ENCODE measurements at places on chromosomes 7 and 10.

DNA sequence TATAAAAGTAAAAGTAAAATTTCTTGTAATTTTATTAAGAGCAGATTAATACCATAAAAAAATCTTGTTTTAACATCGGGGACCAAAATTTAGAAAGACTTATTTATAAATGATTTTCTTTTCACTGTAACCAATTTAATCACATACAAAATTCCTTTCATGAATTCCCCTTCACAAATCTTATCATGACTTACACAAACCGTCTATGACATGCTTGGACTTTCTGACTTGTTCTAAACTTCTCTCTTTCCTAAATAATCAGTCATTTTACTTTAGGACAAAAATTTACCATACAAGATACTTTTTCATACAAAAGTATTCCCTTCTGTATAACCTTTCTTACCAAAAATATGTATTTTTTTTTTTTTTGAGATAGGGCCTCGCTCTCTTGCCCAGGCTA is 9.3 kb downstream of the CROT start:
- no peak for DNase-seq

GRCh38 chr7:95674101-95674500 is 77.8 kb upstream of the PDK4 start:
- DNase-seq, result no peak

- DNase-seq, result no peak
These were observed 72.2 kb downstream of the TBXAS1 start for GRCh38 chr7:139901056-139901795.

DNA sequence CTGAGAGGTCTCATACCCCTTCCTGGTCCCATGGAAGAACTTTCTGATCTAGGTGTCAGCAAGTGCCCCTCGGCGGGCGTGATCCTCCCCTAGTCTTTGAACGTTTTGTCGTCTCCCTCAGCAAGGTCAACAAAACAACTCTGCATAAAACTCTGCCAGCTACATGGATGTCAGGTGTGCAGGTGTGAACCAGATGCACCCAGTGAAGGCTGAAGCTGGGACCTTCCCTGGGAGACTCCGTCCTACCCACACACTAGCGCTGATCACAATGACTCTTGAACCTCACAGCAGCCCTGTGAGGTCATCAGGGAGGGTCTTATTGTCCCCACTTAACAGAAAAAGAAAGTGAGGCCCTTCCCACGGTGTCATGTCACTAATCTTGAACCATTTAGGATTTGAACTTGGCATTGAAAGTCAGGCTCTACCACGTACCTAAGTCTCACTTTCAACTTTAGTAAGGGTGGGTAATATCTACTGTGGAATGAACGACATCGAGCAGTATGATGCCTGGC is 68.1 kb downstream of the VSTM4 start:
- no peak for DNase-seq

DNA sequence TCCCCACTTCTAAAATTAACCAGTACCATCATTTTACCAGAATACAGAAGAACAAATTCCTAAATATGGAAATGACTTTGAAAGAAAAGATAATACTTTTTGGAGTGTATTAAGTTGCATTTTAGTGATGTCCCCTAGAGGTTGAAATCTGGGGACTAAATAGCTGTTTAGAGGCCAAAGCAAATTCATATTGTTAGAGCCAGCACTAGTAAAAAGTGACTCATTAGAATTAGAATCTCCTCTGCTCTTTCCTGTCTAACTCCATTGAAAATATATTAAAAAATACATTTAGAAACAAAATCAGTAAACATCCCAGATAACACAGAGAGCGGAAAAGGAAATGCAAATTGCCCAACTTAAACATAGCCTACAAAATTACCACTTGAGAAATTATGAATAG is 1189.6 kb upstream of the C7orf33 start:
- DNase-seq, result no peak

- peak; percentile 81 for DNase-seq
These were observed 1.6 kb downstream of the ZNF746 start for GRCh38 chr7:149495785-149496641.

- DNase-seq, result no peak
These were observed 11.1 kb downstream of the HTR7 start for GRCh38 chr10:90846746-90847145.

GRCh38 chr7:84666651-84667050 is 472.1 kb upstream of the SEMA3A start:
- no peak for DNase-seq

- DNase-seq, result no peak
These were observed 454.1 kb downstream of the PARD3 start for GRCh38 chr10:34360984-34361383.

DNA sequence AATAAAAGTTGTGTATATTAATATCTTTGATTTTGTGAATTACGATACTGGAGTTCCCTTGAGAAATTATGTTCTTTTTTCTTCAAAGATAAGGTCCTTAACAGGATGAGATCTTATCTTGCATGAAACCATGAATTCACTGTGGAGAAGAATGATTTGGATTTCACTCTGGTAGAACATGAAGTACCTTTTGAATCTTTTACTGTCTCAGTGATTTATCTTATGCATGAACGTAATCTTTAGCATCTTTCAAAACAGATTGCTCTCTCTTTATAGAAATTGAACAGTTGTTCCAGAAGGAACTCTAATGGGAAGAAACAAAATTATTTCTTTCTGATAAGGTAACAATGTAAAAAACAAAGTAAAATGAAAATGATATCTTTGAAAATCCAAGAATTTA is 11.0 kb upstream of the ZNF438 start:
- no peak for DNase-seq

DNA sequence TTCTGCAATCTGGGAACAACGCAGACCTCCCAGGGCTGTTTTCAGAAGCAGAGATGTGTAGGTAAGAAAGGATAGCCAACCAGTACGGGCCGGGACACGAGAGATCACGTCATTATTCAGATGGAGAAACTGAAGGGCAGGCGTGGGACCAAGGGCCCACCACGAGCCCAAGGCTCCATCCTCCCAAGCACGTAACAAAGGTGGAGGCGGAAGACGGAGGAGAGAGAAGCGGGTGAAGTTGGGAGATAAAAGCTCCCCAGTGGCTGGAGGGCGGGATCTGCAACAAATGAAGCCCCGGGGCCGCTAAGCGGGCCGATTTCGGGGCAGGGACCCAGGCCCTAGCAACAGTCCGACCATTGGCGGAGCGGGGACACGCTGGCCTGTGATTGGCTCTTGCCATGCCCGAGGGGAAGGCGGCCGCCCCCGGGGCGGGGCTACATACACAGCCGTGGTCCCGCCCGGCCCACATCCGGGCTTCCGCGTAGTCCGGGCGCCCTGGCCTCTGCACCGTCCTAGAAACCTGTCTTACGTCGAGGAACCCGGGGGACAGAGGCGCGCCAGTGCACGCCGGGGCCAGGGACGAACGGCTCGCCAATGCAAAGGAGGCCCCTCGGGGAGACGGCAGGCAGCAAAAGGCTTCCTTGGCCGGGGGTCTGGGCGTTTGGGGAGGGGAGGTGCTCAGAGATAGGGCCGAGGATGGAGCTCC is 15.5 kb downstream of the HSPB1 start:
- peak; percentile 95 for DNase-seq

DNA sequence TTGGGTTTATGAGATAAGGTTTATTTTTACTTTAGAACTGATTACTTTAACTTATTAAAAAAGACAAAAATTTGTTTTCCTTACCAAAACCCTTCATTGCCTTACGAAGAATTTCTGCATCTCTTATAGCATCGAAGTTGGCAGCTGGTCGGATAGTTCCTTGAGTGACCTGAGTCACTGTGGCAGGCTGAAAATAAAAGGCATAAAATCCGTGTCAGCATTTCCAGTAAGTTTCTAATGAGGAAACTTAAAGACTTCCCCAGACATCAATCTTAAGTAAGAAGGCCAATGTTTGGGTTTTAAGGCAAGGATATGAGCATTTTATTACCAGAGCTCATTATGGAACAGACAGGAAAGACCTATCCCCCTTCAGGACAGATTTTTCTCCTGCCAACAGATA is 25.6 kb downstream of the ANXA7 start:
- no peak for DNase-seq

DNA sequence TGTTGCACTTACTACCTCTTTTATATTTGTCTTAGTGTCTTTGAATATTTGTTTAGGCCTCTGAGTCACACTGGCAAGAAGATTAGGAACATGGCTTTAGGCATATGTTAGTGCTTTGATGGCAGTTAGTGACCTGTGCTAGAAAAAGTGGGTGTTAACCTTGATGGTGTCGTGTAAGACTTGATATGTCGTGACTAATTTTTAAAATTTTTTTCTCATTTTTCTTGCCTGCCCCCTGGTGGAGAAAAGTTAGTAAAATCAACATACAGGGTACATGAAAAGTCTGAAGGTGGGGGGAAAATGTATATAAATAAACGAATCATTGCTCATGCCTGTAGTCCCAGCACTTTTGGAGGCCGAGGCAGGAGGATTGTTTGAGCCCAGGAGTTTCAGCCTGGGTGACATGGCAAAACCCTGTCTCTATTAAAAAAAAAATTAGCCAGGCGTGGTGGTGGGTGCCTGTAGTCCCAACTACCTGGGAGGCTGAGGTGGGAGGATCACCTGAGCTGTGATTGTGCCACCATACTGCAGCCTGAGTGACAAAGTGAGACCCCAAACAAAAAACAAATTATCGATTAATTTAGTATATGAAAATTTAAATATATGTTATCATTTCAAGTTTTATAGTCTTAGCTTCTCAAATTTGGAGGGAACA is 44.6 kb downstream of the TAX1BP1 start:
- DNase-seq, result no peak

DNA sequence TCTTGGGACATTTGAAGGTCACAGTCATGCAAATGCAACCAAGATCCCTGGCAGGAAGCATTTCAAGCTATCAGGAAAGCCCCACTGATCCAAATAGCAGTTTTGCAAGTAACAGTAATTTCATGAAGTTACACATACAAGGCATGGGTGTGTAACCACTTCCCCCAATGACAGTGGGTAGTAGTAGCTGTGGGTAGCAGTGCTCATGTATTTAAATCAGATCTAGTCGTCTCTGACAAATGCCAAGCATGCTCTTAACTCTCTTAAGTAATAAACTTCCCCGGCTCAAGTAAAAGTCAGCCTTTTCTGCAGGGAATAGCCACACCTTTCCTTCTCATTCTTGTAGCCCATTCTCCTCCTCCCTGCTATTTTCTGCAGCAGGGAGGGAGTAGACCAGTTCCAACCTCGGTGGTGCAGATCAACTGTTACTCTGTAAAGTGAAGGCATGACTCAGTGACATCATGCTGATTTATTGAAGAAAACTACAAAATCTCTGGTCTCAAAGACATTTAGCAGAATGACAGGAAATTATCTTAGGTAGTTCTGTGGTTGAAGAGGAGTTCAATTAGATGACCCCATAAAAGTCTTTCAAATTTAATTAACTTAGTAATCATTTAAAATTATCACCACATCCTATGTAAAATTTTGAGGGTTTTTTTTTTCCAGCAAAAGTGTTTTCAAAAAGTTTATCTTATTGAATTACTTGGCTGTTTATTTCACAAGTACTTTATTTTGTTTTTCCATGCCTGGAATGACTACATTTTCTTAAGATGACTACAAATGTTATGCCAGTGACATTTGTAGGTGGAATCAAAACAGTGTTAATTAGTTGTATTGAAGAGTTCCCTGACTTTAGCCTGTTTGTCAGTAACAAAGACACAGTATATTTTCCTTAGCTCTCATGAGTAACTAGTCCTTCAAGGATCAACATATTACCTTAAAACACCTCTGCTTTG is 568.3 kb downstream of the INHBA start:
- no peak for DNase-seq

DNA sequence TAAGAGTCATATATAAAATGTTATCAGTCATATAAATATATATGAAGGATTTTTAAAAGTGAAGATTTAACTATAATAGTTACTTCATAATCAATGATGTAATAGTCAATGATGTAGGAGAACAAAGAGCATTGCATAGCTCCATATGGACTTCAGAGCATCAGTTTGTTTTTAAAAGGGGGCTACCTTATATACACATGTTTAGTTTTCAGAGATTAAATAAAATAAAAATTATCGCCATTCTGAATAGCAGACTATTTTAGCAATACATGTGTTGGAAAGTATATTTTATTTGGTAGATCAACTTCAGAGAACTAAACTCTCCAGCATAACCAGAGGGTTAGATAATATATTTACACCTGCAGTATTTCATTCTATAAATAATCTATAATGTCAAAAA is 29.1 kb upstream of the EPC1 start:
- DNase-seq, result no peak

GRCh38 chr10:4561296-4561695 is 264.7 kb upstream of the AKR1E2 start:
- no peak for DNase-seq

- no peak for DNase-seq
These were observed 6.7 kb upstream of the PWWP2B start for GRCh38 chr10:132390170-132390920.

DNA sequence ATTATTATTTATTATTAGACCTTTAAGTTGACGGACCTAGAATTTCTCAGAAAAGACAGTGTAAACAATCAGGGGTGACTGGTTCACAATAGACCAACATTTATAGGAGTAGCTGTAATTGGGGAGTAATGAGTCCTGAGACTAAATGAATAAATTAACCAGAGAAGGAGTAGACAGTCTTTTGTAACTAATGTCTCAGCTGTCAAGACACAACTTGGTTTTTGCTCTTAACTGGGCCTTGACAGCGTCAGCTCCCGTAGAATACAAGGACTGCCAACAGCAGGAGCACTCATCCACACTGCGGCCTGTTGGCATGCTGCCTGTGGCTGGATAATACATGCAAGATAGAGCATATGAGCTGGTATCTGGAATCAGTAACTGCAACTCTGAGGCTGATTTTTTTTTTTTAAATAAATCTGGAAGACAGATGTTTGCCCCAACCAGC is 123.9 kb downstream of the CACNA2D1 start:
- DNase-seq, result peak; percentile 21

DNA sequence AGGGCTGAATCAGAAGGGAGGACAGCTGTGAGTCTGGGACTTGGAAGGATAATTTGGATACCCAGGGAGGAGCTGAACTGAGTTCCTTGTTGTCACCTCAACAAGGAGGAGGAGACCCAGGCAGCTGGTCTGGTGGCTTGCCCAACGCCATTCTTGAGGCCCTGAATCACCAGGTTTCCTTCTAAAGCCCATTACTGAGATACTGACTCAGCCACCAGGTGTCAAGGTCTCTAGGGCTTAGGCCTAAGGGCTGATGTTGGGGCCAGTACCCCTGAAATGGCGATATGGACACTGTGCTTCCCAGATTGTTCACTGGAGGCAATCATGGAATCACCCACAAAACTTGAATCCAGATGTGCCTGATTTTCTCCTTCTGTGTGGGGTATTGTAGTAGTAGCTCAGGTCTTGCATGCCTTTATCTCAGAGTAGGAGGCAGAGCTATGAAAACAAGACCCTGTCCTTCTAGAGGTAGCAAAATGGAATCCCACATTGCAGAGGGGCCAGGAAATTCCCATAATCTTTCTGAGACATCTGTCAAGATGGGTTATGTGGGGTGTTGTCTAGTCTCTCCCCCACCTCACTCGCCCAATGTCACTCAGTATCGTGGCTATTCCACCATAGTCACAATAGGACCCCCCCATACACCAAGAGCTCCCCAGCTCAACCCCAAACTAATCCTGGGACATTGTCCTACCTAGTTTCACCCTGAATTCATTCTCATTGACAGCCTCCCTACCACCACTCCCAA is 1.8 kb upstream of the ATG9B start:
- no peak for DNase-seq
